ENCODE measurements at places on chromosomes 16 and 17.
A peak's percentile ranks its signal among the peaks of the same experiment; 100 is the strongest.

DNA sequence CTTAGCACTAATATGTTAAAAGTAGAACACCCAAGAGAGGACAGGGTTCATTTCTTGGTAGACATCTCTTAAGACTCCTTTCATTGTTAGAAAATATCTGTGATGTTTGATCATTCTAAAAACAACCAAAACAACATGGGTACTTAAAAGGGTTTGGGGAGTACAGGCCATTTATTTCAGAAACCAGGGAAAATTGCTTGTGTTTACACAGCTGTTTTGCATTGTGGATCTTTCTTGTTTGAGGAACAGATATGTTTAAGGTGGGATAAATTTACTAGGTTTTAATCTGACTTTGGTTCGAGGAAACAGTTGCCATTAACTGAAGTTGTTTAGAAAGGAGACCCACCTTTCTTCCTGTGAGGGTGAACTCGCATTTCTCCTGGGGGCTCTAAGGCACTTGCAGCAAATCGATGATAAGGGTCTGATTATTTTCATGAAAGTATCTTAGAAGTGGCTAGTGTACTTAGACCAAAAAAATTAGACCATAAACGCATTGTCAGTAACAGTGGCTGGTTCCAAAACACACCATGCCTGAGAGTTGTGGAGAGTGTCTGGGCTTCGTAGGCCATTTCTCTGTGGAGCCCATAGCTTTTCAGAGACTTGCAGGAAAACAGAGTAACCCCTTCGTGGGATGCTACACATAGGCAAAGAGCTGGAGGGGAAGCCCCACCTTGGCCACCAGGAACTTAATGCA is 17.6 kb downstream of the CLUAP1 start:
- no peak for DNase-seq

DNA sequence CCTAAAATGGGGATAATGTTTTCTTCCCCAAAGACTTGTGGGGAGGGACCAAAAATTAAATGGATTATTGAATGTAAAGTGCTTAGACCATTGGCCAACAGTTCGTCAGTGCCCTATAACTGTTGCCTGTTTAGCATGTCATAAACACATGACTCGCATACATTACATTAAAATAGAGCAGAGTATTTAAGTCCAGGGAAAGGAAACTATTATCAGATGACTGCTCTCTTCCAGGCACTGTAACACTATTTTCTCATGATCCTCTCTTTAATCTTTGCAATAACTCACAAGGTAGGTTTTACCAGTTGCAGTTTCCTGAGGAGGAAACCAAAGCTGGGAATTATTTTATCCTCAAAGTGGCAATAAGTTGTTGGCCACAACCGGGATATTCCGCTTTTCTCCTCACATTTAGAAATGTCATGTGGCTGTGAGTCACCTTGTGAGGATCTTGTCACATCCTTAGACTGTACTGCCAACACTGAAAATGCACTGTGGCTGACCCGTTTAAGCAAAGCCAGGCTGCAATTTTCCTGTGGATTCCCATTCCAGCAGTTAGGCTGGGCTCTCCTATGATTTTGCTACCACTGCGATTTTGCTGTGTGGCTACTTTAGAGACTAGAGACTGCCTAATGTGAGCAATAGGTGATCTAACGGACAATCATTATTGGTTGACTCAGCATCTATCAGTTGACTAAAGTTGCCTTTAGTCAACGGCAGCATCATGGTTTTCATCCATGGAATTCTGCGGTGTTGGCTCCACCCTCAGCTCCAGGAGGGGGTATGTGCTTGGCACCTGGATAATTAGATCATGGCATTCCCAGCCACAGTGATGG is 58.3 kb upstream of the DHX40 start:
- peak; percentile 39 for DNase-seq

- DNase-seq: no peak
Observed at GRCh38 chr16:47892999-47893398, 262.8 kb downstream of the ABCC12 start.

DNA sequence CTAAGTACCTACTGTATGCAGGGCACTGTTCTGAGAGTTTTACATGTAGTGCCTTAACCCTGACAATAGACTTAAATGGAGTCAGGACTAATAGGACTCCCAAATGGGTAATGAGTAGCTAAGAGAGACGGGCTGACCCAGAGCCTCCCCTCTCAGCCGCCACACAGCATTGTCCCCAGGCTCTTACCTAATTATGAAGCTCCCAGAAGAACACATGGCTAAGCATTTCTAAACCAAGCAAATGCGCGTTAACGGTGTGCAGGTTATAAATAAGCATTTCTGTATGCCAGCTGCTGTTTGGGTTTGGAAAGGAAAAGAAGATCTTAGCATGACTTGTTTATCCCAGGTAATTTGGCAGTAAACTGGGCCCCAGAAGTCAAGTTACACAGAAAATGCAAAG is 14.3 kb downstream of the KATNIP start:
- DNase-seq: no peak

DNA sequence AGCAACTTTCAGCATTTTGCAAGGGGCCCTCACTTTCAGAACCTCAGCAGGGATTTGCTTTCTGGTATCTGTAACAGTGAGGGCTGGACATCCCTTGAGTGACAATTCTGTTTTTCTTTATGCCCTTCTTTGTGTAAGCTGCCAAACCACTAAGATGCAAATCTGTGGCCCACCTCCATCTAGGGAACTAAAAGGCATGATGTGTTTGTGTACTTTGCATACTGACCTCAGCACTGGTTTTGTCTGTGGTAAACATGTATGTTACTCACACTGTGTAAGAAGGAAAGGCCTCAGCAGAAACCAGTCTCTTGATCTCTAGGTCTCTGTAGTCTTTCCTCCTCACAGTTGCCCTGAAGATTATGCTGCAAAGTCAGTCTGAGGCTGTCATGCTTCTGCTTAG is 396.6 kb upstream of the DYNLRB2 start:
- DNase-seq: peak; percentile 18

DNA sequence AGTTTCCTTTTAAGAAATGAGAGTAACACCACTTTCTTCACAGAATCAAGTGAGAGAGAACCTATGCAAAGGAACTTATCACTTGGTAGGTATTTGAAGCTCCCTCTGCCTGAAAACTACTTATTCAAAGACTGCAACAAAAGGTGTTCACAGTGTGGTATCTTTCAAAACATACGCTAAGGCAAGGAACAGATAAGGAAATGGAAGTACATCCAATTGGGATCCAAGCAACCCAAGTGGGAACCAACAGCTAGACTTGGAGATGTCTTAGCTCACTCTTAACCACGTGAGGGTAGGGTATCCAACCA is 431 bp upstream of the PPM1E start:
- no peak for DNase-seq

- peak; percentile 80 for DNase-seq
Observed at GRCh38 chr16:19559242-19559910, 3.9 kb downstream of the VPS35L start.

DNA sequence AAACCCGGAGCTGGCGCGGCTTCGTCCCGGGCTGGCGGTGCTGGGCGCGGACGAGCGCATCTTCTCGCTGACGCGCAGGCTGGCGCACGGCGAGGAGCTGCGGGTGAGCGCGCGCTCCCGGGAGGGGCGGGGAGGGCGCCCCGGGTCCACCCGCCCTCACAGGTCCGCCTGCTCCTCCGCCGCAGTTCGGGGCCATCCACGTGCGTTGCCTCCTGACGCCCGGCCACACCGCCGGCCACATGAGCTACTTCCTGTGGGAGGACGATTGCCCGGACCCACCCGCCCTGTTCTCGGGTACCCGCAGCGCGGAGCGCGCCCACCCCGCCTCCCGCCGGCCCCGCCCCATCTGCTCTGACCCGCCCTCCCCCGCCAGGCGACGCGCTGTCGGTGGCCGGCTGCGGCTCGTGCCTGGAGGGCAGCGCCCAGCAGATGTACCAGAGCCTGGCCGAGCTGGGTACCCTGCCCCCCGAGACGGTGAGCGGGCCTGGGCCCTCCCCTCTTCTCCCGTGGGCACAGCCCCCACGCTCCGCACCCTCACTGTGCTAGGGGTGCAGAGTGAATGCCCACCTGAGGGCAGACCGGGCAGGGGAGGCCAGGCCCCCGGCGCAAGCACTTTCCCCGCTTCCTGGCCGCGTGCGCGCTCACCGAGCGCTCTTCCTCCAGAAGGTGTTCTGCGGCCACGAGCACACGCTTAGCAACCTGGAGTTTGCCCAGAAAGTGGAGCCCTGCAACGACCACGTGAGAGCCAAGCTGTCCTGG is 1.4 kb downstream of the HAGHL start:
- DNase-seq: peak; percentile 82

DNA sequence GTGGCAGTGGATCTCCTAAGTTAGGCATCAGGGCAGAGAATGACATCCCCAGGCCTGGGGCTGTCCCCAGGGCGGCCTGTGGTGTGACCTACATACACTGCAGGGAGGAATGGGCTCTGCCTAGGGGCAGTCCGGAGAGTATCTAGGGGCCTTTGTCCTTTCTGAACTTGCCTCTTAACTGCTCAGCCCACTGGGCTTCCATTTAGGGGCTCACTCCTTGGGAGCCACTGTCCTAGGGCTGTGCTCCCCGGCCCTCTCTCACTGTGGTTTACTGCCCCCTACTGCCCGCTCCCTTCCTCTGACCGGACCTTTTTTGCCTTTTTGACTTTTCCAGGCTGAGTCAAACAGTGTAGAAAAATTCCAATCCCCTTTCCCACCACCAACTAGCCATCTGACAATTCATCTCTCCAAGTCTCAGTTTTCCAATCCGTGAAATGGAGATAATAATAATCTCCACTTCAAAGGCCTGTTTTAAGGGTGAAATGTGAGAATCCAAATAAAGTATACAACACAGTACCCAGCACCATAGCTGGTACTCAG is 66.8 kb downstream of the DNAH3 start:
- peak; percentile 76 for DNase-seq

DNA sequence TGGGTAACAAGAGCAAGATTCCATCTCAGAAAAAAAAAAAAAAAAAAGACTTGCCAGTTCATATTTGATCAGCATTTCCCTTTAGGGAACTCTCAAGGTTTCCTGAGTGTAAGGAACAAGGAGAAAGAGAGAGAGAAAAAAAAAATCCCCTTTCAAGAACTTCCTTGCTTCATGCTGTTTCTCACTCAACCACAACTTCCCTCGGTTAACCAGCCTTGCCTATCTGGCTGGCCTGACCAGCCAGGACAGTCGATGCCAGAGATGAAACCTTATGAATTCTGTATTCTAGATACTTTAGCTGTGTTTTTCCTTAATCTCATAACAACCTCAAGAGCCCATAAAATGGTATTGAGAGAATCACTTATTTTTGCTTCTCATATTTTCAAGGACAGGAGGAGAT is 2.6 kb upstream of the N4BP1 start:
- no peak for DNase-seq

DNA sequence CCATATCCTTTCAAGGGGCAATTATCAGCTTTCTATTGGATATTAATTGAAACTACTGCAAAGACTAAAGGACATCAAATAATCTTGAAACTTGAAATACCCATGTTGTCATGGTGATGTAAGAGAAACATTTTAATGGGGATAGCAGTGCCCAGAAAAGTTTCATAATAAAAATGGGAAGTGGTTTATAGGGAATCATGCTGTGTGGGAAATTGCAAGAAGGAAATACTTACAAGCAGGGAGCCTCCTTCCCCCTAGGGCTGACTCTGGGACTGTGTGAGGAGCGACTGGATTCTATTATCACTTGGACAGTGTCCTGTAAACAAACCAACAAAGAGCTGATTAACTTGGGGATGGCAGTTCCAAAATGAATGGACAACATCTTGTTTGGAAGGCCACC is 1393.1 kb upstream of the GOT2 start:
- no peak for DNase-seq

DNA sequence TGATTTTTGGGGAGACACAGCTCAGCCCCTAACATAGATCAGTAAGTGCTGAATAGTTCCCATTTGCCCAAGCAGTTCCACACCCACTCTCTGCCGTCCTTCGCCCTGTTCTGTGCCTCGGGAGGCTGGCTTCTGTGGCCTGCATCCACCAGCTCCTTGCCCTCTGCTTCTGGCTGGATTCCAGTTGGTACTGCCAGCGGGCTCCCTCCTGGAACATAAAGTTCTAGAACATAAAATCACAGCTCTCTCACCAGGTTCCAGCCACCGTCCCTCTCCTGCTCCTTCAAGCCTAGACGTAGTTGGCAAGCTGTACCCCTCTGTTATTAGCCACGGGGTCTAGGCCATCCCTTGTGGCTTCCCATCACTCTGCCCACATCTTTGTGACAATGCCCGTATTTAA is 3.9 kb upstream of the MRPS23 start:
- DNase-seq: no peak

GRCh38 chr17:17150448-17150800 is 55.7 kb downstream of the PLD6 start:
- no peak for DNase-seq

- no peak for DNase-seq
Observed at GRCh38 chr16:12449374-12449773, 354.3 kb downstream of the CPPED1 start.

GRCh38 chr16:66933776-66934137 is 445 bp downstream of the CIAO2B start:
- no peak for DNase-seq

DNA sequence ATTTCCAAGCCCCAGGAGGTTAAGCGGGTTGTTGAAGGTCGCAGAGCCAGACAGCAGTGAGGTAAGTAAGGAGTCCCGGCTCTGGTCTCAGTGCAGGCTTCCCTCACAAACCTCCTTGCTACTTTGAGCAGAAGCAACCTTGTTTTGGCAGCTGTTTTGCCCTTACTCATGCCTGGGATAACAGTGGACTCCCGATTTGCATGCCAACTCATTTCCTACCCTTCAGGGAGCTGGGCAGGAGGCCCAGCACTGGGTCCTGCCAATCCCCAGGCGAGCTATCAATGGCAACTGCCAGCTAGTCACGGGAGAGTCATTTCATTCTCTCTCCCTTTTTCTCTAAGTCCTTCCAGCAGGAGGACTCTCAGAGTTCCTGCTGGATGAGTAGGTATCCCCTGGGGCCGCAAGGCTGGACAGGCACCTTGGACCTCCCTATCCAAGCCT is 72.0 kb upstream of the KSR1 start:
- DNase-seq: peak; percentile 95

- no peak for DNase-seq
Observed at GRCh38 chr16:81830845-81831540, 51.9 kb downstream of the PLCG2 start.

GRCh38 chr17:68602289-68602688 is 1.1 kb upstream of the FAM20A start:
- no peak for DNase-seq

GRCh38 chr16:23889189-23889588 is 53.4 kb downstream of the PRKCB start:
- no peak for DNase-seq
